ENCODE measurements at places on chromosomes 1 and 21. TPM values are rescaled to one million over a fixed set of nuclear protein-coding genes. Genes with fewer than 3 reads are reported as not detected.

Gene BARHL2
- not detected for total RNA-seq

Gene LRRC3
- total RNA-seq, result 1.6 TPM

Gene SAMD11
- total RNA-seq, result 0.48 TPM

Gene ACTA1
- total RNA-seq, result not detected

Gene IGSF21
- not detected for total RNA-seq

Gene SERINC2
- total RNA-seq, result 269 TPM

Gene IL20
- not detected for total RNA-seq

Gene SYPL2
- total RNA-seq, result 1.6 TPM

Gene LCE2A
- not detected for total RNA-seq

Gene NR1I3
- not detected for total RNA-seq

- no peak for DNase-seq
These were observed 85.6 kb downstream of the GREM2 start for GRCh38 chr1:240526312-240526711.

GRCh38 chr1:242623119-242623518, 98.6 kb upstream of the PLD5 start:
- no peak for DNase-seq

- no peak for DNase-seq
These were observed 35.4 kb downstream of the IGSF21 start for GRCh38 chr1:18142969-18143368.

- DNase-seq, result no peak
These were observed 10.7 kb upstream of the ARHGEF16 start for GRCh38 chr1:3443807-3444206.

DNA sequence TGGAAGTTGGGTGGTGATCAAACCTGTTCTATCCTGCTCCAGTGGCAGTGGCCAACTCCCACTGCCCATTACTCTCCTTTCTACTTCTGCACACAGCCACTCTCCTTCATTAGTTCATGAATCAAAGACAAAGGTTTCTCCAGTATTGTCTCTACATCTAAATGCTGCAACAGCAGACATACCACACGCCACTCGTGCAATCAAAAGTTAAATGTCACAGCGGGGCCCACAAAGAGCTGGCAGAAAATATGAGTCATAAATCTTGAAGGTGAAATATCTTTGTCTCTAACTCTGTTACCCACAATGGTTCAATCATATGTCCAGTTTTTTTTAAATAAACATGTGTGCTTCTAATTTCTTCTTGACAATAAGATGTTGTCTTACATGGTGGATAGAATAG, 13.3 kb downstream of the APCS start:
- DNase-seq, result peak; percentile 43

DNA sequence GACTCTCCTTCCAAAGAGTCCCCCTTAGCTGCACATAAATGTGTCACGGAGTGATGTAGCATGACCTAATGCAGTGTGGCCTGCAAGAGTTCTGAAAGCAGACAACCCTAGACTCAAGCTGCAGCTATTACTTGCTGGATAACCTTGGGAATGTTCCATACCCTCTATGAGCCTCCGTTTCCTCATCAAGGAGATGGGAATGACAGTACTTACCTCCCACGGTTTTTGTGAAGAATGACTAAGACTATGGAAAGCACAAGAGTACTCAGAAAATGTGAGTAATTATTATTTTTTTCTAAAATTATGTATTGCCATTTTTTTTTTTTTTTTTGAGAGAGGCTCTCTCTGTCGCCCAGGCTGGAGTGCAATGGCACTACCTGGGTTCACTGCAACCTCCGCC, 3.0 kb downstream of the TTC39A start:
- no peak for DNase-seq

GRCh38 chr1:18064534-18064933, 43.1 kb upstream of the IGSF21 start:
- DNase-seq, result no peak

GRCh38 chr1:69263921-69264391, 303.8 kb upstream of the LRRC7 start:
- DNase-seq, result no peak

All from RPMI7951 (cell line).